ENCODE measurements at places on chromosomes 7 and 10.

GRCh38 chr10:95537542-95537927 lies 23.6 kb downstream of the SORBS1 start:
- no peak for DNase-seq

GRCh38 chr7:112575864-112576263 lies 95.1 kb downstream of the LSMEM1 start:
- DNase-seq = no peak

GRCh38 chr7:3896169-3896765 lies 595.2 kb downstream of the SDK1 start:
- no peak for DNase-seq

GRCh38 chr10:71333129-71333887 lies 14.2 kb downstream of the SLC29A3 start:
- no peak for DNase-seq

DNA sequence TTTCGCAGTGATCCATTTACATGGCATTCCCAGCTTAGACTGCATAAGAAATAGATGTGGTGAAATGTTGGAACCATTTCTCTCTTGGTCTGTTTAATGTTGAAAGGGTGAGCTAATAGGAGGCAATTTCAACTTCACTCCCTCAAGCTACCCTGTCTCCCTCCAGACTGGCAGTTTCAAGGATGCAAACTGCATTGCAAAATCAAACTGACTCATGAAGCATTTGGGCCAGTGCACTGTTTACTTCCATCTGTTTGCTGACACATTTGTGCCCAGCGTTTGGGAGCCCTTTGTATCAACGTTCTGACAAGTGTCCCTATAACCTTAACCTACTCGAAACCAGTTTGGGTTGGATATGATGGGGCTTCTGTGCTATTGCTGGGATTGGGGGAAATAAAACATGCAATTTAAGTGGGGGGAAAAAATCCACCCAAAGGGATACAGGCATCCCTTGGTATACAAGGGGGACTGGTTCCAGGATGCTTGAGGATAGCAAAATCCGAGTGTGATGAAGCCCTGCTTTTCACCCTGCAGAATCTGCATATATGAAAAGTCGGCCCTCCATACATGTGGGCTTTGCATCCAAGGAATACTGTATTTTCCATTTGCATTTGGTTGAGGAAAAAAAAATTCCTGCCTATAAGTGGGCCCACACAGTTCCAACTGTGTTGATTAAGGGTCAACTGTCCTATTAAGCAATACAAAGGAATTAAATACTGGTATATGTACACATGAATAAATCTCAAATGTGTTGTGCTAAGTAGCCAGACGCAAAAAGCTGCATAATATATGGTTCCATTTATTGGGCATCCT lies 15.6 kb downstream of the RHEB start:
- DNase-seq = no peak

GRCh38 chr7:953547-954327 lies 743 bp downstream of the ADAP1 start:
- DNase-seq = no peak

DNA sequence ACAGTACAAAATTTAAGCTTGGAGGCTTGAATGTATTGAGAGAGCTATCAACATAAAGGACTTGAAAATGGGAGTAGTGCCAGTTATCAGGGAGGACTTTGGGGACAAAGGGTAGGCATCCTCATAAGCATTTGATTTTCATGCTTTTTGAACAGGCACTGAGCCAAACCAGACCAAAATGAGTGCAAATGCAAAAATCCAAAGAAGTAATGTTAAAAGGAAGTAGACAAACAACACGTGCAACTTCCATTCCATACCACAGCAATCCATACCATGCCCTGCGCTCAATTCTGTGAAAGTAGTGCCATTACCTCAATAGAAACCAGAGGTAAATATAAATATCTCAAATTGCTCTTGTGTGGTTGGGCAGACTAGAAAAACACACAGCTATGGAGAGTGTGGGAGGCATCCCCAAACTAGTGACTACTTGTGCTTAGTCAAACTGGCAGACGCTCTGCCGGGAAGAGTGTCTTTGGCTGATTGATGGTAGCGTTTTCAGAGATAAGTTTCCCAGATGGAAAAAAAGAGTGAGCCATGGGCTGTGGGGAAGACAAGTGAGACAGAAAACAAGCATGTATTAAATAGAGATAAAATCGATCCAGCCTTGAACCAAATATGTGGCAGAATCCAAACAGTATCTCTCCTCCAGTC lies 161.5 kb downstream of the CREB5 start:
- no peak for DNase-seq

- DNase-seq = no peak
Observed at GRCh38 chr10:107275806-107276205, 111.3 kb upstream of the SORCS1 start.

DNA sequence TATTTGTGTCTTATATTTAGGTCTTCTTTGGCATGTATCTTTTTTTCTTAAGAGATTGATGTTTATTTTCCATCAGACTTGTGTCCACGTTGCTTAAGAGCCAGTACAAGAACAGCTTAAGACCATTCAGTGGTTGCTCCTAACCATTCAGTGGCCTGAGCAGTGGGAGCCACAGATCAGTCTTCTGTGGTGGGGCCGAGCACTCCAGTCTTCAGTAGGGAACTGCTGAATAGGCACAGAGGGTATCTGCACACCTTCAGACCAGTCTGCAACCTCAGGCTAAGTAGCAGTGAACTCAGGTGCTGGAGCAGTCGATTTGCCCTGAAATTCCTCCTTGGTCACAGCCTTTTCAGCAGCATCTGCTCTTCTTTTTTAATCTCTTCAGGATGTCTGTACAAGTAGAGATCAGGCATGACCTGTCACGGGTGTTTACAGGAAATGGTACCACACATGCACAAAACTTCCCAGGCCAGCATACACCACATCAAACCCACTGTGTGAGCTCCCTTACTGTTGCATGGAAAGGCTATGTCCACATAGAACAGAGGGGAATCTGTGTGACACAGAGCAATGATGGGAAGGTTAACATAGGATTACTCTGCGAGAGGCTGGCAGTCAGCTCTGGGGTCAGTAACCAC lies 51.5 kb downstream of the FAM107B start:
- no peak for DNase-seq

GRCh38 chr10:102394801-102395399 lies 605 bp upstream of the NFKB2 start:
- no peak for DNase-seq

DNA sequence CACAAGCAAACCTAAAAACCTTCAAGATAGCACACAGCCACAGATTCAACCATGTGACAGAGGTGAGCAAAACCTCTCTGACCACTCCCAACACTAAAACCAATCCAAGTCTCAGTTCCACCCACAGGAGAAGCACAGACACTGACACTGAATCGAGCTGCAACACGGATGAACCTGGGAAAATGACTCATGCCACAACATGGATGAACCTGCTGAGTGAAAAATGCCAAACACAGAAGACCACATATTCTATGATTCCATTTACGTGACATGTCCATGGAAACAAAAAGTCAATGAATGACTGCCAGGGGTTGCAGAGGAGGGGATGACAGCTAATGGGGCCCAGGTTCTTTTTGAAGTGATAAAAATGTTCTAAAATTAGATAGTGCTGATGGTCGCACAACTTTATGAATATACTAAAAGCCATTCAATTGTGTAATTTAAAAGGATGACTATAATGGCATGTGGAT lies 22.0 kb downstream of the CYTH3 start:
- no peak for DNase-seq

GRCh38 chr10:125041856-125042506 lies 100.1 kb downstream of the ZRANB1 start:
- DNase-seq = no peak

DNA sequence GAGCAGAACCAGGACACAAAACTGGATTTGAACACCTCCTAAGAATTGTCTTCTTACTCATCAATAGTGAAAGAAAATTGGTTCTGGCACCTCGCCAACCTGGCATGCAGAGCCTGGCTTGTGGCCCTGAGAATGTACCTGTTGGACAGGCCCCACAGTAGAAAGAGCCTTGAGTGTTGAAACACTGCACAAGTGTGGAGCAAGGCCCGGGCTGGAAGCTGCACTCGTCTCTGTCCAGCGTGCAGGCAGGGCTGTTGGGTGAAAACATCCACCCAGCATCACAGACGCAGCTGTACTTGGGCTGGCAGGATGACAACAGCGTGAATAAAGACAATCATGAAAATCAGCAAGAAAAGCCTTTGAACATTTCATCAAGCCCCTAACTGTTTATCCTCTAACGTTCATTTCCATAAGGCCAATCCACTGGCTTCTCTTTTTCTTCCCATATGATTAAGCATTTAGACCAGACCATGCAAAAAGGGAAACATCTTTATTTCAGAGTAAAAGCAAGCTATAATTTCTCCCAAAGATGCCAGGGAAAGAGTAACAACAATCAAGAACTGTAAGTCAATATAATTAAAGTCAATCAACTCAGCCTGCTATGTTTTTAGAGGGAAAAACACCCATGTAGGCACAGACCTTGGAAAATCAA lies 15.6 kb downstream of the CUBN start:
- no peak for DNase-seq

GRCh38 chr7:25857376-25858067 lies 294.5 kb upstream of the NFE2L3 start:
- no peak for DNase-seq
